Heart left ventricle (tissue), 16 donors: ENCODE measurements at places on chromosomes 7 and 10. TPM values are rescaled to one million over a fixed set of nuclear protein-coding genes. Genes with fewer than 3 reads are reported as not detected.

The PPP1R3C gene
- total RNA-seq = 150 TPM

The POLR2J2 gene
- total RNA-seq = 3.2 TPM

The GIMAP6 gene
- total RNA-seq = 30.5 TPM

The ACHE gene
- total RNA-seq = 1.1 TPM

The COL28A1 gene
- total RNA-seq = 1.4 TPM

The HPS6 gene
- 9.9 TPM for total RNA-seq

The INA gene
- not detected for total RNA-seq

The DLD gene
- 371 TPM for total RNA-seq

The NPFFR1 gene
- not detected for total RNA-seq

The AZGP1 gene
- total RNA-seq = 31.8 TPM

The OR2A7 gene
- total RNA-seq = 0.23 TPM

The PIP gene
- not detected for total RNA-seq

The DNAH11 gene
- total RNA-seq = 0.12 TPM

The SLC26A5 gene
- not detected for total RNA-seq

The SUN3 gene
- not detected for total RNA-seq

The WEE2 gene
- not detected for total RNA-seq

The CUX1 gene
- 146 TPM for total RNA-seq

The DKK1 gene
- total RNA-seq = not detected

The STOX1 gene
- total RNA-seq = 0.13 TPM

The ZNF511 gene
- total RNA-seq = 42.6 TPM

The INTS1 gene
- 35.5 TPM for total RNA-seq

The SPACDR gene
- not detected for total RNA-seq

The CNPY1 gene
- not detected for total RNA-seq

The OR2A12 gene
- not detected for total RNA-seq

The VWDE gene
- not detected for total RNA-seq

The ZNF107 gene
- total RNA-seq = 2.7 TPM

The C10orf53 gene
- not detected for total RNA-seq

The ACBD7 gene
- total RNA-seq = not detected

The BBS9 gene
- total RNA-seq = 11.2 TPM

The GPR22 gene
- total RNA-seq = 59.8 TPM

The TSPAN12 gene
- 59.8 TPM for total RNA-seq

The SDK1 gene
- 4.1 TPM for total RNA-seq

The LRRTM3 gene
- total RNA-seq = not detected

The BNIP3 gene
- total RNA-seq = 132 TPM

The MBL2 gene
- total RNA-seq = not detected

The ITGA8 gene
- total RNA-seq = 3.4 TPM

The AKR1C2 gene
- 23.6 TPM for total RNA-seq

The XRCC2 gene
- 0.38 TPM for total RNA-seq

The ANKMY2 gene
- total RNA-seq = 19.4 TPM

The HYAL4 gene
- not detected for total RNA-seq

The ZNF804B gene
- total RNA-seq = not detected

The SVOPL gene
- not detected for total RNA-seq

The AMPH gene
- 3.5 TPM for total RNA-seq

The NYAP1 gene
- 1.1 TPM for total RNA-seq

The GPR141 gene
- total RNA-seq = 0.54 TPM

The NPTX2 gene
- total RNA-seq = 32.0 TPM

The CACNA2D1 gene
- 74.8 TPM for total RNA-seq

The TRIP6 gene
- 9.2 TPM for total RNA-seq

The FAM170B gene
- not detected for total RNA-seq
